Prostate gland (tissue), 2 donors: ENCODE measurements at places on chromosomes 5 and 9.

DNA sequence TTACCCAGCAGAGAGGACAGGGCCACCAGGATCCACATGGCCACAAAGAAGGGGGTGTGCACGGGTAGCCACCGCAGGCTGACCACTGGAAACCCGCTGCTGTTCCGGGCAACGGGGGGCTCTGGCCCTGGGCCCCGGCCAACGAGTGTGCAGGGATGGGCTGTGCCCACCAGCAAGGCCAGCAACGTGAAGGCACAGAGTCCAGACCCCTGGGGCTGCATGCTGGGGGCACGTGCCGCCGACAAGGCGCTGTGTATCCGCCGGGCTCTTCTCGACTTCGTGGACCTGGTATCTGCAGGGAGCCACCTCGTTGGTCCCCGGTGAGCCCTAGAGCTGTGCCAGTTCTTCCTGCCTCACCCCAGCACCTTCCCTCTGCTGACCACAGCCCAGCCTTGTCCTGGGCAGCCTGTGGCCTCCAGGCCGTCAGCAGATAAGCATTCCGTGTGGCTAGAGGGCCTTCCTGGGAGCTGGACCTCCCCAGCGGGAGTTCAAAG lies 42.2 kb upstream of the CEP72 start:
- no peak for DNase-seq

DNA sequence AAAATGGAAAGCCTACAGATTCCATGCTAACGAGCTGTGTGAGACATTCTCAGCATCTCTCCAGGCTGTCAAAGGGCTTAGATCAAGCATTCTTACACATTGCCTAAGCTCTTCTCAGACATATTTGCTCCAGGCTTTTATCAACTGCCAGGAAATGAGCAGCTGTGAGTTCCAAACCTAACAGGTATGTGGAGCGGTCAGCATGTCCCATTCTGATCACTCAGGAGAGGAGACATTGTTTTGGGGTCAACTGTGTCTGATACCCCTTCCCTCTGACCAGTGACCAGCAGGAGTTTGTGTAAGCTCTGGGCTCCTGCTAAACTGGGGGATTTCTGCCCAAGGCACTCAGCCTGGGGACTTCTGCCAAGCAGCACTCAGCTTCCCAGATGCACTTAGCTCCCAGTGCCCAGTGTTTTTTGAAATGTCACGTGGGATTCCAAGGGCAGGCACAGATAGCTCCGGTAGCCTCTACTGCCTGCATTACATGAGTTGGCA lies 229.1 kb downstream of the SEC61B start:
- DNase-seq: no peak

DNA sequence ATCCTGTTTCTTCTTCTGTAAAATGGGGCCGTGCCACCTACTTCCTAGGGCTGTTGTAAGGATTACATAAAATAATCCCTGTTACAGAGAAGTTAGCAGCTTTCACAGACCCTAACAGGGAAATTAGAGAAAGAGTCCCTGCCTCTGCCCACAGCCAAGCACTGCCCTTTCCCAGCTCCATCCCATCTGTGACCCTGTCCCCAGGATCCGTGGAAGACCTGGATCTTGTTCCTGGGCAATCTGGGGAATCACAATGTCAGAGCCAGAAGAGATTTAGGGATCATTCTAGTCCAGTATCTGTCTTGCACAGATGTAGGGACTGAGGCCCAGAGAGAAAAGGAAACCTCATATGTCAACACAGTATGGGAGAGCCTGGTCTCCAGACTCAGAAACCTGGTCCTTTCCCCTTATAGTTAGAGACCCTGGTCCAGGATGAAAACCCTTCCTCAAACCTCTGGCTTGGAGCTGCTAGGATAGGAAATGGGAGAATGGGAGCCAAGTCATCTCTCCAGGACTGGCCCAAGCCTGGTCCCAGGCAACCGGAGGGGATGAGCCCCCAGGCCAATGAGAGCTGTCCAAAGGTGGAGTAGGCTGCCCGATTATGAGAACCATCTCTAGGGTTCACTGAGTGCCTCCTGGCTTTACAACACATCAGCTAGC lies 12.5 kb downstream of the LHX6 start:
- DNase-seq: no peak

DNA sequence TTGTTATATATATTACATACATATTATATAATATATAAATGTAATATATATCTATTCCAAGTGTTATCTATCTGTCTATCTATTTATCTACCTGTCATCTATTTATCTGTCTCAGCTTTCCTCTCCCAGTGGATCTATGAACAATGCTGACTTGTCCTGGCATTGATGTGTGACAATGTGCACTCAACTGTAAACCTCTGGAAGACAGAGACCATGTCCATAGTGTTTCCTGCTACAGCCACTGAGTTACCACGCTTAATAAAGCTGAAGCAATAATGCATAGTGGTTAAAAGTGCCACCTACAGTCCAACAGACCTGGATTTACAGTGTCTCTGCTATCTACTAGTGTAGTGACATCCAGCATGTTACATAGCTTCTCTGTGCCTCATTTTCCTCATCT lies 57.2 kb upstream of the TMED7 start:
- DNase-seq: no peak

DNA sequence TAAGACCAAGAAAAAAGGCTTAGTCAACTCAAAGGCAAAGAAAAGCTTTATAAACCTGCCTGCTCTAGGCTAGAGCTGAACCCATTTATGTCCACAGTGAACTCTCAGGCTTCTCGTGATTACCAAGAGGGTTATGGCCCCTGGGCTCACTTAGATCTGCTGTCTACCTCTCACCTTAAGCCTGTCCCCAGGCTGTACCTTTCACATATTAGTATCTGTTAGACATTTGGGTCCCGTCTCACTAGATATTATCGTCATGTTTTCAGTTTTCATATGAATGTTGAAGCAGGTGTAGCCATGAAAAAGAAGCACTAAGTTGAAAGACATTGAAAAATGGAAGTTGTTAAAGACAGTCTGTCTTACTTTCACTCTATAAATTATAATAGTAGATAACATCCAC lies 75.2 kb upstream of the COX7C start:
- DNase-seq: no peak

GRCh38 chr9:112890106-112891081 lies at the start of gene SLC46A2:
SLC46A2 (minus strand) TSS chr9:112890876; CDS start chr9:112890681, 195 bp downstream.
- no peak for DNase-seq

- no peak for DNase-seq
Measured at GRCh38 chr5:65867542-65868195, 58.7 kb upstream of the ERBIN start.

GRCh38 chr9:112647596-112647995 lies 70.3 kb downstream of the INIP start:
- DNase-seq: no peak

GRCh38 chr5:180815293-180815917 lies 12.8 kb upstream of the MGAT1 start:
- no peak for DNase-seq
